Stimulated activated CD8-positive, alpha-beta memory T cell treated with anti-CD3 and anti-CD28 coated beads, Interleukin-2, amount 100 ng/mL, for 1 hour (primary cell): ENCODE measurements at places on chromosomes 12 and 14.

DNA sequence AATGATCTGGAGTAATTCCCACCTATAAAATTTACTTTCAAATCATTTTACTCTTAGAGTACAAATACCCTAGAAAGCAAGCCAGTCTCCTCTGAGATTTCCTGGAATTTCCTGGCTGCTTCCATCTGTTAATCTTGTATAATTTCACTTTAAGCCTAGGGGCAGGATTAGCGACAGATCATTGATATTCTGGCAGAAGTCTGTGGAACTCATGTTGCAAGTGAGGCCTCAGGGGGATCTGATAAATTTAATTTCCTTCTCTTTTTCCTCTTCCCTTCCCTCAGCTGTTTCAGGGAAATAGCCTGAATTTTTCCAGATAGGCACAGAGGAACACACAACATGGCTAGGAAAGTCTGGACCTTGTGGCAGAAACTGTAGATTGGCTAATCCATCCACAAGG, 5.9 kb upstream of the KRT6A start:
- DNase-seq: no peak

DNA sequence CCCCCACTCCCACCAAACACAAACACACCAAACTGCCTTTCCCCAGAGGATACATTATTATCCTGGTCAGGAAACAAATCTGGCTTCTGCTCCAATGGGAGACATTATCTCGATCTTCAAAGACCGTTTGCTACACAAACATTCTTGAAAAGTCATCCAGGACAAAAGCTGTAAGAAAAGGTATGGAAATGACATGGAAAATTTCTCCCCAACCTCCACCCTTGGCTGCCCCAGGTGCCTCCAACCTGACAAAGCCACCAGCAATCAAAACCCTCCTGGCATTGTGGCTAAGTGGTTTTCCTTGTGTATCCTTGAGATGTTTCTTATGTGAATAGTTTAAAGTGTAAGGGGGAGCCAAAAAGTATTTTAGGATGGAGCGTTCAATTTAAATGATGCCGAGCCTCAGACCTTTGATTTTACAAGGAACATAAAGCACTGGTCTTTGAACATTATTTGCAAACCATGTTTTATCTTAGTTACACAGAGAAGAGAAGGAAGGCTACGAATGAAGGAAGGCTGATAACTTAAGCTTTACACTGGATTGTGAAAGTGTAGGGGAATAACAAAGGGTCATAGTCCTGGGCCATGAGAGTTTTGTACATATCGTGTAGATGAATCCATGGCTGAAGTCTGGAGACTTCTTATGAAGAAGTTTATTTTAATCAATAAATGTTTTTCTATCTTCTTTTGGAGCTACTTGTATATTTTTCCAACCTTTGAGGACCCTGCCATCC, 418.9 kb upstream of the TMTC1 start:
- no peak for DNase-seq

DNA sequence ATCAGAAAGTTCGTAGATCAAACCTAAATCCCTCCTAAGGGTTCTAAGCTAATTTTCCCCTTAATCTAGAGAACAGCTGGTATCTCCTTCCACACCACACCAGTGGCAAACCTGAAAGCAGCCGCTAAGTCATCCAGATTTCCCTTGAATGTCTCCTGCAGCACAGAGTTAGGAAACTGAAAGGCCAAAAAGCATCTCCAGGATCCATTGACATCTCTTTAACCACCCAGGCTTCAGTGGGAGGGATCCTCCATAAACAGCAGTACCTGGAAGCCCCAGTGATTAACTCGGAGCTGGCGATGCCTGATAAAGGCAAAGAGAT, 47.6 kb downstream of the CRACR2A start:
- DNase-seq: no peak

GRCh38 chr12:123010110-123010509, 29.6 kb downstream of the ARL6IP4 start:
- DNase-seq: no peak

GRCh38 chr12:108295641-108296040, 43.5 kb downstream of the CMKLR1 start:
- no peak for DNase-seq

- no peak for DNase-seq
Observed at GRCh38 chr12:72264548-72265175, 7.5 kb upstream of the TRHDE start.

DNA sequence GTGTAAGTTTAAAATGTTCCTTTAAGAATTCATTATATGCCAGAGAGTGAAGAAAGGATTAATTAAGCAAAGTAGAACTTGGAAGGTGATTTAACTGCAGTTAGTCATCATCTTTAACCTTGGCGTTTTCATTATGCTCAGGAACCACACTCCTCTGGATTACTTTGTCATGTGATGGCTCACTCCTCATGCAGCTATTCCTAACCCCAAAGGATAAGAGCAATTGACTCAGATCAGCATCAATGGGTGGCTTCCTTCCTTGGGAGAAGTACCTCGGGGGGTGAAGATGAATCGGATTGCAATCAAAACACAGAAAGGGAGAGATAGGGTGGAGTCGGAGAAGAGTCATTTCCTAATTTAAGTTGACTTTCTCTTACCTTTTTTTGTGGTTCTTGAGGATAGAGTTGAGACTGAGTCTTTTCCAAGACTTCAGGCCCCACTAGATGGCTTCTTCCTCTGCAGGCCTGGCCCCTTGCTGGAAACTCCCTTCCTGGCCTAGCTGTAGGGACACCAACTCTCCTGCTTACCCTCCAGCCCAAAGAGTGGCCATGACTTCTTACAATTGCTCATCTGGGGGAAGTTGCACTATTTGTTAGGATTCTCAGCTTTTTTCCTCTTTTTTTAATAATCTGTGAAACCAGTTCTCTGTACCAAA, 238.6 kb upstream of the DDHD1 start:
- no peak for DNase-seq

DNA sequence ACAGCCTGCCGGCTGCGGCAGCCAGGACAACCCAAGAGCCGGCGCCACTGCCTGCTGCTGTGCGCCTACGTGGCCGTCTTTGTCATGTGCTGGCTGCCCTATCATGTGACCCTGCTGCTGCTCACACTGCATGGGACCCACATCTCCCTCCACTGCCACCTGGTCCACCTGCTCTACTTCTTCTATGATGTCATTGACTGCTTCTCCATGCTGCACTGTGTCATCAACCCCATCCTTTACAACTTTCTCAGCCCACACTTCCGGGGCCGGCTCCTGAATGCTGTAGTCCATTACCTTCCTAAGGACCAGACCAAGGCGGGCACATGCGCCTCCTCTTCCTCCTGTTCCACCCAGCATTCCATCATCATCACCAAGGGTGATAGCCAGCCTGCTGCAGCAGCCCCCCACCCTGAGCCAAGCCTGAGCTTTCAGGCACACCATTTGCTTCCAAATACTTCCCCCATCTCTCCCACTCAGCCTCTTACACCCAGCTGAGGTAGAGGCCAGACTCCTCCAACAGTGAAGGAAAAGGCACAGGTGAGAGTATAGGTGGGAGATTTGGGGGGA, 10.3 kb downstream of the ZBTB39 start:
- DNase-seq: no peak

DNA sequence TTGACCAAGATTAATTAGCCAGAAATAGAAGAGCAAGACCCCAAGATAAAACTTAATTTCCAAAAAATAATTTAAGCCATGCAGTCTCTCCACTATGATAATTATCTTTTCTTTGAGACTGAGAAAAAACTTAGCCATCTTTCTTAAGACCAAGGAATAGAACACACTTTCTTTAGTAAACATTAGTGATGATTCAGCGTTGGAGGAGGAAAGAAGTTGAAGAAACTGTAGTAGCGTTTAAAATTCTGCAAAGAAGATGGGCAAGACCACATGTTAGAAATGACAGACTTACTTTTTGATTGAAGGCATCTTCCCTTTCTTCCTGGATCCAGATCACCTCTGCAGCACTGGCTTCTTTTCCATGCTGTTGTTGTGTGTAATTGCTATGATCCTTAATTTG, 124.8 kb upstream of the RASSF8 start:
- no peak for DNase-seq

DNA sequence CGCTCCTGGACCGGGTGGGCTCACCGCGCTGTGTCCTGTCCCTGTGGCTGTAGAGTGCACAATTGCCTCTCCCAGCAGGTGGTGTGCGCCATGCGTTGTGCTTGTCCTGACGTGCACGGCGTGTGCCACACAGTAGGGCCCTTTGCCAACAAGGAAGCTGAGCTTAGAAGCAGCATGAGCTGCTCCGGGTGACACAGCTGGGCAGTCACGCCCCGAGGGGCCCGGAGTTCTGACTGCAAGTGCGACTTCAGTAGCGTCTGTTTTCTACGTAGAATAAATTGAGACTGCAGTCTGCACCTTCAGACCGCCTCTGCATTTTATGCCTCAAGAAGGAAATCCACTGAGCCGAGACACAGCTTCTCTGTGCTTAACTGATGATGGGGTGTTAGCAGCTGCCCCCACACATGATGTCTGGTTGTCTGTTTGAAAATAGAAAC, 81.6 kb downstream of the ADGRD1 start:
- no peak for DNase-seq

- DNase-seq: no peak
Observed at GRCh38 chr14:22627506-22628263, 16.5 kb downstream of the OR6J1 start.

DNA sequence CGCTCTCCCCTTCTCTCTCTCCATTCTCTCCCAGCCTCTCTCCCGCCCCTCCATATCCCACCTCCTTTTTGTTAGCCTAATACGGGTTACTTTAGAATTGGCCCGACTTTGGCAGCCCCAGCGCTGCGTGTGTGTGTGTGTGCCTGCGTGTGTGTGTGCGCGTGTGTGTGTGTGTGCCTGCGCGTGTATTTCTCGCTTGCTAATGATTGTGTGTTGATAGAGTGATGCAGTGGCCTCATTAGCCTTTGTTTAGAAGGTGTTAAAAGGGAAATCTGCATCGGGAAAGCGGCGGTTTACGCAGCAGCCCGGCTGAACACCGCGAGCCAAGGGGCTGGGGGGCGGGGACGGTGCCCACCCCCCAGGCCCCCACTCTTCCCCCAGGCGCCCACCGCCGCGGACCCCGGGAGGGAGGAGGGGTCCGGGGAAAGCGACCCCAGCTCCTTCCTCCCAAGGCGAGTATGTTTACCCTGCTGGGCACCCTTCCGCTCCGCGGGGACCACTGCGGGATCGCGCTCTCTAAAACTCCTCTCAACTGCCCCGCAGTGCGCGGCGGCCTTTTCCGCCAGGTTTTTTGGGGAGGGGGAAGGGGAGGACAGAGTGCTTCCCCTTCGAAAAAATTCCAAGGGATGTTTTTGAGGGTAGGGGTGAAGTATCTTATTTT, 6.8 kb upstream of the LHX5 start:
- DNase-seq: no peak
